Stromal cell of bone marrow (primary cell): ENCODE measurements at places on chromosomes 1 and 21.
A peak's percentile ranks its signal among the peaks of the same experiment; 100 is the strongest.

- no peak for DNase-seq
Measured at GRCh38 chr1:26097696-26098095, 13.9 kb upstream of the PDIK1L start.

DNA sequence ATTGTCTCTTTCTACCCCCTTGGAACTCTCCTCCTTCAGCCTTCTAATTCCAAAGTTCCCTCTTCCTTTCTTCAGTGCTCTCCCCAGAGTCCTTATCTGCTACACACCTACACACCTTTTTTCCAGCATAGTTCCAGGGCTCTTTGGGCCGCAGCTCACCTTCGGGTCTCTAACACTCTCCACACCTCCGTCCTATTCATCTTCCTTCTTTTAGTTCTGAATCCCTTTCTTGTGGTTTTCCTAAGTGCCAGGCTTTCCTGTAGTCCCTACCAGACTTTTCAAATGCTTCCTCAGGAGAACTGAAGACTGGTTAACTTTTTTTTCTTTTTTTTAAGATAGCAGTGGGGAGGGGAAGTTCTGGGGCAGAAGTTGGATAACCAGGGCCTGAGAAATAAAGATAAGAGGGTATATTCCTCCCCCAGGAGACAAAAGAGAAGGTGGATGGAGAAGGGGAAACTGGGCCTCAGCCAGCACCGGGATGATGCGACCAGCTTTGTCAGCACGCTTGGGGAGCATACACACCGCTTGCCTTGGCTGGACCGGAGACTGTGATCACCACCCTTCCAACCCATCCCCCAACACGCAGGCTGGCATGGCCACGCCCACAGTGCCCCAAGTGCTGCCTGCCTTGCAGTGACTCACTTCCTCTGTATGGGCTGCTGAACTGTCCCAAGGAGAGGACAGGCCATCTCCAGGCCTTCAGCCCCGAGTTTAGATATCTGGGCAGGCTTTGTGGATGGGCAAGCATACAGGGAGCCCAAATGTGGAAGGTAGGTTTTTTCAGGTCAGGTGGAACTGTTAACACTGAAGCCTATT is 2.5 kb upstream of the CERS2 start:
- no peak for DNase-seq

- no peak for DNase-seq
Measured at GRCh38 chr1:26711777-26712176, 16.0 kb downstream of the ARID1A start.

GRCh38 chr1:67482733-67483482 is 52.7 kb upstream of the SERBP1 start:
- no peak for DNase-seq

DNA sequence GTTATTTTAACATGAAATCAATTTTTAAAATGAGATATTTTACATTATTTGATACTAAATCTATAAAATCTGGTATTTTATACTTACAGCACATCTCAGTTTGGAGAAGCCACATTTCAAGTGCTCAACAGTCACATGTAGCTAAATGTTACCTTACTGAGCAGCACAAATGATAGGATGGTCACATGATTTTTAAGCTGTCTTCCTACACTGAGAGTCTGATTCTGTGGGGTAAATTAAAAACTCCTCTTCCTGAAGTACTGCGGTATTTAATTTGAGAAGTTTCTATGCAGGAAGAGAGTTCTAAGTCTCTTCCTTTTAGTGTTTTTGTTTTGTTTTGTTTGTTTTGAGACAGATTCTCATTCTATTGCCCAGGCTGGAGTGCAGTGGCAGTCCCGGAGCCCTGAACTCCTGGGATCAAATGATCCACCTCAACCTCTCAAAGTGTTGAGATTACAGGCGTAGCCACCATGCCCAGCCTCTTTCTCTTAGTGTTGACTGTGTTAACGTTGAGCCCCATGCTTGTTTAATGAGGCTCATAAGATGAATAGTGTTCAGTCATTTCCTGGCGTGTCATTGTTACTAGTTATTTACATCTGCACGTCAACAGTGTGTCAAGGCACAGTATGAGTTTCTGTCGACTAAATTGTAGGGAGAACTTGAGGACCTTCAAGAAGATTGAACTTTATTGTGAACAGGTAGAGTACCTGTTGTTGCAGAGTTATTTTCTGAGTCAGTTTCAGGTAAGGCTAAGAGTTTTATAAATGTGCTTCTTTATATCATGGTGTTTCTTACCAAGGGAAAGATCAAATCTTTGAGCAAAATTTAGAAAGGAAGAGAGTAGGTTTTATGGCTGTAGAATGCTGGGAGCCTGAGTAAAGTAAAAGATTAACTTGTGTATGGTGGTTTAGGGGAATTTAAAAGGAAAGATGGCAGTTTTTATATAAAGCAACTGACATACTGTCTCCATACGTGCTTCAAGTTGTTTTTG is 3.3 kb downstream of the CNST start:
- no peak for DNase-seq

GRCh38 chr21:25330266-25330665 is 277.0 kb downstream of the MRPL39 start:
- DNase-seq = peak; percentile 43

DNA sequence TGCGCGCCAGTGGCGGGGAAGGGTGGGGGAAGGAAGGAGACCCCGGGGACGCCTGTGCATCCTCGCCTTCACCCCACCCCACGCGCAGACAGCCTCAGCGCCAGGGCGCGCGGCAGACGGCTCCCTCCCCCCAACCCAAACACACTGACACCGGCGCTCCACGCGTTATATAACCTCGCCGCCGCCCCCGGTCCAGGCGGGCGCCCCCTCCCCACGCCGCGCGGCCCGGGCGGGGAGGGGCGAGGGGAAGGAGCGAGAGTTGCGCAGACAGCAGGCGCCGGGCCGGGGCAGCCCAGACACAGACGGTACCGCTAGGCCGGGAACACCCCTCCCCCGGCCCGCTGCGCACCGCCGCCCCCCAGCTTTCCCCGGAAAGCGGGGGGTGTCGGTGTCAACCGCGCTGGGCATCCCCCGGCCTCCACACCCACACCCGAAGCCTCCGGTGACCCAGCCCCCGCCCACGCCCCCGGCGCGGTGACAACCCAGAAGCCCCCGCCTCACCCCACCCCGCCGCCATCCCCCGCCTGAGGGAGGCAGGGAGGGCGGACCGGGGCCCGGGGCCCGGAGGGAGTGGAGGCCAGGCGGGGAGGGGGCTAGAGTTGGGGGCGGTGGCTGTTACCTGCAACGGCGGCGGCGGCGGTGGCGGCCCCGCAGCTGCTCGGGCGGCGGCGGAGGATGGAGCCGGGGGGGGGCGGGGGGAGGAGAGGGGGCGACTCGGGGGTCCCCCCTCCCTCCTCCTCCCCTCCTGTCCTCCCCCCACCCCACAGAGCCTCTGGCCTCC is 432 bp downstream of the AKT3 start:
- no peak for DNase-seq

GRCh38 chr1:19479351-19480120 is 5.8 kb downstream of the CAPZB start:
- DNase-seq = no peak

DNA sequence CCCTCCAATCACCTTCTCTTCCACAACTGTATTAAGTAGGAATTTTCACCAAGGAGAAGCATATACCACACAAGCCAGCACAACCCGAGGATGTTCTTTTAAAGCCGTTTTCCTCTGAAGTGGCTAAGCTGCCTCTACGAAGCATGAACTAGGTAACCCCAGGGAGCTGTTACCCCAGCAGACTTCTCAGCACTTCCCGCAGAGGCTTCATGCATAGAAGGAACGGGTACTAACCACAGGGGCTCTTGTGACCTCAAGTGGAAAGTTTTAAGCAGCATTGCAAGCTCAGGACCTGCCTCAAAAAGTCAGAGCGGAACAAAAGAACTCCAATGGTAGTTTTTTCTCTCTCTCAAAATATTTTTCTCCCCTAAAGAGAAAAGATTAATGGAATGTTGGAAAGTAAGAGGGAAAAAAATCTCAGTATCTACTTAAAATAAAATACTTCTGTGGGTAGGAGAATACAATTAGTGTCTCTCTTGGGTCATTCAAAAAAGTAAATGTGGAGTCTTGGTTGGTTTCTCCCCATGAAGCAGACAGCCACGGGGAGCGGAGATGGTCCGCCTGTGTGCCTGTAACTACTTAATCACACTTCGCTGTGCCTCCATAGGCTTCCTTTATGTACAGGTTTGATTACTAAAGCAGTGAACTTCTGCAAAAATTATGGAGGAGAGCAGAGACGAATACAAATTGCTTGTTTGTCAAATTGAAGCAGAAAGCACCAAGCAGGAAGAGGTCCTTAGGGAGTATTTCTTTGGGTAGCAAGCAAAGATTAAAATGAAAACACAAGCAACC is 40.9 kb downstream of the STX6 start:
- no peak for DNase-seq

GRCh38 chr1:67020765-67021164 is 33.2 kb downstream of the SLC35D1 start:
- DNase-seq = no peak
